ENCODE measurements at places on chromosomes 5 and 9.

DNA sequence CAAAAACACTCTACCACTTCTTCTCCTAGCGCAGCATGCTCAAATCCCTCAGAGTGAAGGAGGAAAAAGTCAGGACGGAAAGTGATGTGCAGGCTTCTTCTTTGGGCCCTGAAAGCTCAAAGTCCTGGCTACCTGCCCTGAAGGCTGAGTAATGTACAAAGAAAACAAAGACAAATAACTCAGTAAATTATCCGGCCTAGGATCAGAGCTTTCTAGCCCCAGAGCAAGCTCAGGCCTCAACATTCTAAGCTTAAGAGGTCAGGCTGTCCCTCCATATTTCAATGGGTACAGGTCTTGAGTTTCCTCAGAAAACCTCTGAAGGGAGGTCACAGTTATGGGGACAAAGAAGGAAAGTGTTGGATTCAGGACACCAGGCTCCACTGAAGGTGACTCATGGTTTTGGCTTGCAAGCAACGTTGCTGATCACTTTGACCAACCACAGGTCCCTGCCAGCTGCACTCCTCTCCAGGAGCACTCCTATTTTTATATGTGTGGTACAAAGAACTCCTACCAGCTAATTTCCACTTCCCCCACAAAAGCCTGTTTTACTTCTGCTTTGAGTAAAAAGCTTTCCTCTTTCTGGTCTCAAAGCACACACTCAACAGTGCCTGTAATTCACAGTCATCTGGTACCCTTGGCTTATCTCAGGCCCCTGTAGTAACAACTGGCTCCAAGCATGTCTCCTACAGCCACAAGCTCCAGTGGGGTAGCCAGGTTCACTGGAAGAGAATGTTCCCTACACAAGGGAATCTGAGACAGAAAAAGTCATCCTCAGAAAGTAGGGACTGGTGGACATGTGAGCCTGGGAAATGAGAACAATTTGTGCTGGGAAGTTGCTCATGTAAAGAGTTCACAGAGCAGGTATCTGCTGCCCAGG, 115.7 kb downstream of the UGCG start:
- DNase-seq: no peak

- DNase-seq: no peak
These were observed 26.6 kb upstream of the SPATA31C2 start for GRCh38 chr9:88164850-88165249.

GRCh38 chr5:178398901-178399700, 166.5 kb upstream of the PHYKPL start:
- DNase-seq: no peak

GRCh38 chr5:77337246-77337645, 126.8 kb downstream of the PDE8B start:
- DNase-seq: no peak

DNA sequence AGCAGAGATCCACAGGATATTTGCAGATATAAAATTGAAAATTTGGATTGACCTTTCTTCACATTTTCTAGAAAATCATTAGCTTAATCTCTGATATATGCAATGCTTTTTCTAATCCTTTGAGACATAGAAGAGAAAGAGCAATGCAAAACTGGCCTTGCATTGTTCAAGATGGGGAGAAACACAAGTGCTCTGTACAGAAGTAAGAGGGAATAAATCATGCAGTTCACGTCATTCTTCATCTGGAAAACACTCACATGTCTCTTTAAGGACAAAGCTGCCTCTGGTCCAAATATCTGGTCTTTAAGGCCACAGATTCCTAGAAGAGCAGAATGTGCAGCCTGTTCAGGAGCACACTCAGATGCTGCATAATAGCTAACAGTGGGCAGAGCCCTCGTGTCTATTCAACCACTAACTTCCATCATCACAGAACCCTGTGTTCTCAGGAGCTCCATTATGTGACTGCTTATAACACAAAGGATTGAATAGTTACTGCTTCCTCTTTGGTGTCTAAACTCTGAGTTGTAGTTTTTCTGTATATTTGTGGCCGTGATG, 277.5 kb downstream of the PLK2 start:
- DNase-seq: no peak

- no peak for DNase-seq
These were observed 69.9 kb downstream of the FGF1 start for GRCh38 chr5:142615948-142616347.

Data from esophagus squamous epithelium (tissue), 5 donors.